ENCODE measurements at places on chromosomes 2 and 18.

DNA sequence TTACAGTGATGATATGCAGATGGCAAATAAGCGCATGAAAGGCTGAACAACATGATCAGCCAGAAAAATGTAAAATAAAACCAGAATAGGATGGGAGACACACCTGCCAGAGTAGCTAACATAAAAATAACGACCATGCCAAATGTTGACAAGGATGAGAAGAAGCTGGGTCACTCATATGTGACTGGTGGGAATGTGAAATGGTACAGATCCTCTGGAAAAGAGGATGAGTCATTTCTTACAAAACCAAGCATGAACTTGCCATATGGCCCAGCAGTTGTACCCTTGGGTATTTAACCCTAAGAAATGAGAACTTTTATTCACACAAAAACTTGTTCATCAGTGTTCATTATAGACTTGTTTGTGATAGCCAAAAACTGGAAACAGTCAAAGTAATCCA is 143.8 kb downstream of the SH3BP4 start:
- DNase-seq, result no peak

DNA sequence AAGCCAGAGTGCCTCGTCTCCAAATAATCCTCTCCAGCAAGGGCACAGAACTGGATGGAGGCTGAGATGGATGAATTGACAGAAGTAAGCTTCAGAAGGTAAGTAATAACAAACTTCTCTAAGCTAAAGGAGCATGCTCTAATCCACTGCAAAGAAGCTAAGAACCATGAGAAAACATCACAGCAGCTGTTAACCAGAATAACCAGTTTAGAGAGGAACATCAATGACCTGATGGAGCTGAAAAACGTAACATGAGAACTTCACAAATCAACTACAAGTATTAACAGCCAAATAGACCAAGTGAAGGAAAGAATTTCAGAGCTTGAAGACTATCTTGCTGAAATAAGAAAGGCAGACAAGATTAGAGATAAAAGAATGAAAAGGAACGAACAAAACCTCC is 32.3 kb downstream of the WDPCP start:
- DNase-seq, result no peak

GRCh38 chr2:44490726-44491125 is 129.0 kb downstream of the CAMKMT start:
- DNase-seq, result no peak

DNA sequence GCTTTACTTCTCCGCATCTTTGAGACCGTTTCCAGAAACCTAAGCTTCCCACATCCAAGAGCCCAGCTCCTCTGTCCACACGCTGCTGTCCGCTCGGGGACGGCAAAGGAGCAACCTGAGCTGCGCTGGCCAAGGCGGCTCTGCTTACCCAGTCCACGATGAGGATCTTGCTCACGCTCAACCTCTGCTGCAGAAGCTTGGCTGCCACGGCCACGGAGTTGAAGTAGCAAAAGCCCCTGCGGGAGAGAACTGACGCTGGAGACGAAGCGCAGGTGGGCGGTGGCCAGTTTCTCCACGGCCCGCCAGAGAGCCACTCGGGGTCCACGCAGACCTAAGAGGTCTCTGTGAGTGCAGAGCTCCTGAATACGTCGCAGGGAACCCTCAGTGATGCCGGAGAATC is 236.1 kb downstream of the TWIST2 start:
- DNase-seq, result no peak

DNA sequence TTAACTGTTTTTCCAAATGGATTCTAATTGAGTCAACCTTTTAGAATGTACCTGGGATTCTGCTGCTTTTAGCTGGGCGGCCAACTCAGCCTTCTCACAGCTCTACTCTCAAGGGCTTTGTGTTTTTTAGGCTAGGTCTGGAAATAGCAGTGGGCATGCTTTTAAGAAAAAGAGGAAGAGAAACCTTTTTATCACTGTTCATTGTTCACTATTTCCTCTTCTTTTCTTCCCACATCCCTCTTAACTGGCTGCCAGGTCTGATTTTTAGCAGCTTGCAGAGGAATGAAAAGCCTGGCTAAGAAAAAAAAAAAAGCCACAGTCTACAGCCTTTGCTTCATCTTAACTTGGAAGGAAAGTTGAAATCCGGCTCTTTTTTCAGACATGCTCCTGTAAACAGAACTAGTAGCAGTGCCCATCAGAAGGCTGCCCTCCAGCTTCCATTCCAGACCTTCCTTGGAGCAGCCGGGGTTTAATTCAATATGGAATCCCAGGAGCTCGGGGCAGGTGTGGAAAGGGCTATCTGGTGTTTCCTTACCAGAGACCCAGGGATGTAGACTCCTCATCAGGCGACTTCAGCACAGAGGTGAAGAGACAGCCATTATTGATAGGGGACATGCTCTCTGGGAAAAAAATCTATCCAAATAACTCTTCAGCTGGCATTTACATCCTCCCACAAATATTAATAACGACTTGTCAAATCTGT is 230.7 kb downstream of the MYO3B start:
- DNase-seq, result no peak

- DNase-seq, result no peak
Observed at GRCh38 chr2:21892140-21892539, 768.4 kb downstream of the TDRD15 start.

- no peak for DNase-seq
Observed at GRCh38 chr2:50126845-50127244, 905.1 kb downstream of the NRXN1 start.

DNA sequence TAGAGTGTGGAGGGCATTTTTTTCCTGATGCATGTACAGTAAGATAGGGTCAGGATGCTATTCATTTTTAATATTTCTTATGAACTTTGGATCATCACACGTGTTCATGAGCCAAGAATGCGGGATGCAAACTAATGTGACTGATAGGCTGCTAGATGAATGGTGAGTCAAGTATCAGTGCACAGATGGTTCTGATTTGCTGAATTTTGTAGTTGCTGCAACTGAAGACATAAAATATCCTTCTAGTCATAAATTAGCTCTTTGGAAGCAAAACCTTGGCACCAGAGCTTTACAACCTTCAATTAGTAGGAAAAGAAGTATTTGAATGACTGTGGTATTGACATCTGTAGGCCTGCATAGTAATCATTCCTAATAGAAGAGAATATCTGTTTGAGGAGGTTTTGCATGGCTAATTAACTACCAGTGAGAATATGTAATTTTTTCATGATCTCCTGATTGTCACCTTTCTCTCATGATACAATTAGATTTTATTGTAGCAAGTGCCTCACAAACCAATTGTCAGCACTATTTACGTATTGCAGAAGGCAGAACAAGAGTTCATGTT is 94.0 kb downstream of the VRK2 start:
- DNase-seq, result no peak

DNA sequence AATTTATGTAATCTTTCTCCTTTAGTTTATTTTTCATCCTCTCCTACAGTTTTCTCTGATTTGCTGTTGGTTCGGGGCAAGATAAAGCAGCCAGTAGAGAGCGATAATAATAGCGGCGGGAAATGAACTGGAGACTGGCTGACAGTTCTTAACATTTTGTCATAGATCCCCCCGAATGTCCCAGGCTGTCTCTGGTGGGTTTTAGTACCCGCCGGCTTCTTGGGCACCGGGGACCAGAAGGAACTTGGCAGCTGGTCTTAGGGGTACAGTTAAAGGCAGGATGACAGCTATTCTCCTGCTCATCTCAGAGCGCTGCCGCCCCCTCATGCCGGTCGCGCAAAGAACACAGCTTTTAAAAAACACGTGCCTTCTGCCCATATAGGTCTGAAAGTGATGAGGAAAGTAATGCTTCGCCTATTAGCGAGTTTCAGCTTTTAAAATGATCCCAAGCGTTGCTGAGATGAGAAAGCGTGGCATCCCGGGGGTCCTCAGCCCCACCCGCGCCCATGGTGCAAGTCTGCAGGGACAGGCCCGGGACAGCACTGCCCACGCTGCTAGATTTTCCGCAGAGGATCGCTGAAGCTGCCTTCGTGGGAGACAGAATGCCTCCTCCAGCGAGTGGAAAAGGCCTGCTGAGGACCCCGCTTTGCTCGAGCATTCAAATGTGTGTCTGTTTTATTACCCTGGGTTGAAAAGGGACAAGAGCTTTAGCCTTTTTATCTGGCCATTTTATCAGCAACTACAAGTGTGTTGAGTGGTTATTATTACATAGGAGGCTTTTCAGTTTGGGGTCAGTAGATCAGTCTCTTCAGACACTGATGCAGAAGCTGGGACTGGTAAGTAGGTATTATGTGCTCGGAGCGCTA is 3.8 kb downstream of the ONECUT2 start:
- DNase-seq, result no peak

- DNase-seq, result no peak
Observed at GRCh38 chr2:47309952-47310800, 92.8 kb upstream of the MSH2 start.

DNA sequence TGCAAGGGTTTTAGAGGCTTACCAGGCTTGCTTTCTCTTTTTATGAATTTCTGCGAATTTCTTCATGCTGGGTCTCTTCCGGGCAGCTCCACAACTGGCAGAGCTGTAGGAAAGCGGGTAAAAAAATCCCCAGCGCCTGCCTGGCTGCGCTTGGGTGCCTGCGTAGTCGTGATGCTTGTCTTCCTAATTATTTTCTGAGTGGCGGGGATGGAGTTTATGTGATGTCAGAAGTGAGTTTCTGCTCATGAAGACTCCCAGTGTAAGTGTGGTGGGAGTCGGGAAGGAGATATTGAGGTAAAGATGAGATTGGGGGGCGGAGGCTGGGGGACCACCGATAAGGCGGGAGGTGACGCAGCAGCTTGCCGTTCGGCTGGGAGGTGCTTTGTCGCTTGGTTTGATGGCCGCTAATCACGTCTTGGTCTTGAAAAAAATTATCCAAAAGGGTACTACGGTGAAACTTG is 229.8 kb downstream of the LDLRAD4 start:
- DNase-seq, result no peak

DNA sequence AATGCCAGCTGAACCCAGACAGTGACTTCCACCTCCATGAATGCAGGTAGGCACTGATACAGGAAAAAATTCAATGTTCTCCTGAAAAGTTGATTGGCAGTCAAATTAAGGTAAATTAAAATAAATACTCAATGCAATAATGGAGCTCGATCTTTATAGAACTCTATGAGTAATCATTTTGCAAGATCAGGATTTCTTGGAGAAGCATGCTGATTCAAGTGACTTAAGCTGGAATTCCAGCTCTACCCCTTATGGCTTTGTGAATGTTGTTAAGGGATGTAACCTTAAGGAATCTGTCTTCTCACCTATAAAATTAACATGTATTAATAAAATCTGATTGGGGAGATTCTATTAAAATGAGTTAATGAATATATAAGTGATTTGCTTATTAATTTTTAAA is 145.1 kb downstream of the QPCT start:
- no peak for DNase-seq

GRCh38 chr2:138071720-138072719 is 107.7 kb downstream of the HNMT start:
- DNase-seq, result no peak

DNA sequence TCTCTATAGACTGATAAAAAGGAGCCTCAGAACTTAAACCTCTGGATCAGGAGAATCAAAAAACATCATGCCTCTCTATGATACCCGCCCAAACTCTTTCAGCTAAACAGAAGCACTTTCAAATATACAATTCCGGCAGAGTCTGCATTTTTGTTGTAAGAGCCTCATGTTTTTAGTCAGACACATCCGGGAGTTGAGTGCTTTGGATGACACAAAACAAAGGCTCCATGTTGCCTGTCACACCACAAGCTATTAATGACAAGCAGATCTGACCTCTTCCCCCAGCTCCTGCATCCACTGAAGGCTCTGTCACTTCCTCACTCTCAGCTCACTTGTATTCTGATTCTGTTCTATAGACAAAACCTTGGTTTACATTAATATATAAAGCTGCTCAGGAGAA is 33.2 kb downstream of the SLC38A11 start:
- DNase-seq, result no peak

DNA sequence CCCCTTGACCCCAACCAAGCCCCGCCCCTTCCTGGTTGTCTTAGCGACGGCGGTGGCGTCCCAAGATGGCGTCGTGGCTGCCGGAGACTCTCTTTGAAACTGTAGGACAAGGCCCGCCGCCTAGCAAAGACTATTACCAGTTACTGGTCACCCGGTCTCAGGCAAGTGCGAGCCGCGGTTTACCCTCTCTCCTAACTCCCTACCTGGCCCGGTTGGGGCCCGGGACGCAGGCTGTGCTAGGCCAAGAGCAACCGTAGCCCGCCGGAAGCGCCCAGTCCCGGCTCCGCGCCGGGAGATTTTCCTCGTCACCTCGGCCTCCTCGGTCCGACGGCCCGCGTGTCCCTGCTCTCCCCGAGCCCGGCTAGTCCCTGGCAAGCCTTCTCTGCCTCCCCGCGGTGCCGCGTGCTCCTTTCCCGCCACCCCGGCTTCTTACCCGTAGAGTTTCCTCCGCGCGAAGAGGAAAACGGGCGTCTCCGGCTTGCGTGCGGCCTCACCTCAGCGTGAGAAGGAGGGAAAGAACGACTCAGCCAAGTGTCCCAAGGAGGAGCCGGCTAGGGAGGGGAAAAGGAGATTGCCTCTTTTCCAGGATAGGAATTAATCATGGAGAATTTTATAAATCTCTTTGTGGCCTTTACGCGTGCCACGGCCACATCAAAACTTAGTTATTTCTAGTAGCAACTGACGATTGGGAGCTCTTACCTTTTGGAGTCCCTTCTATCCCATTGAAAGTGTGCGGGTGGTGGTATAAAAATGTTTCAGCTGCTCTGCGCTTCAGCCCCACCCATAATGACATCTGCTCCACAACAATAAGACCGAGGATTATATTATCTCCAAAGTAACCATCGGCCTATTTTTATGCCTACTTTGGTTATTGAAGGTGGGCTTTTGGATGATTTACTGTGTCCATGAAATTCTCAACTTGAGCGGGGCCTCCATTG is at the start of gene FBXO36:
Gene FBXO36 (plus strand): TSS at position 55 of the 938 bp plus-strand sequence. CDS start 11 bp downstream, at position 66.
- no peak for DNase-seq

DNA sequence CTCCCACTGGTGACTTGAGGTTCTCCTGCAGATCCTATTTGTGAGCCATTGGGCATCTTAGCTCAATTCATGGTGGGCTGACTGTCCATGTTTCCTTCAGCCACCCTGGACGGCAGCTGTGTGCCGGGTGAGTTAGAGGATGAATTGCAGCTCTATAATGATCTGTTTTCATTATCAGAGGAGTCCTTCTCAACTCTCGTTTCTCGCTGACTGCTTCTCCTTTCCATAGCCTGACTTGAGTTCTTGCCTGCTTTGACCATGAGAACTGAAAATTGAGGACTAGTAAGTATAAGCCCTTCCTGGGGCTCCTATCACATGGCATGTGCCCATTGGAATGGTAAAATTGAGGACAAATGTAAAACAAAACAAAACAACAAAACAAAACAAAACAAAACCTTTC is 121.8 kb downstream of the CDC42EP3 start:
- DNase-seq, result no peak

- no peak for DNase-seq
Observed at GRCh38 chr2:215811003-215811402, 202.3 kb downstream of the MREG start.
